Suppressor macrophage treated with lipopolysaccharide for 1 hour (primary cell): ENCODE measurements at places on chromosomes 5 and 9.
A peak's percentile ranks its signal among the peaks of the same experiment; 100 is the strongest.

DNA sequence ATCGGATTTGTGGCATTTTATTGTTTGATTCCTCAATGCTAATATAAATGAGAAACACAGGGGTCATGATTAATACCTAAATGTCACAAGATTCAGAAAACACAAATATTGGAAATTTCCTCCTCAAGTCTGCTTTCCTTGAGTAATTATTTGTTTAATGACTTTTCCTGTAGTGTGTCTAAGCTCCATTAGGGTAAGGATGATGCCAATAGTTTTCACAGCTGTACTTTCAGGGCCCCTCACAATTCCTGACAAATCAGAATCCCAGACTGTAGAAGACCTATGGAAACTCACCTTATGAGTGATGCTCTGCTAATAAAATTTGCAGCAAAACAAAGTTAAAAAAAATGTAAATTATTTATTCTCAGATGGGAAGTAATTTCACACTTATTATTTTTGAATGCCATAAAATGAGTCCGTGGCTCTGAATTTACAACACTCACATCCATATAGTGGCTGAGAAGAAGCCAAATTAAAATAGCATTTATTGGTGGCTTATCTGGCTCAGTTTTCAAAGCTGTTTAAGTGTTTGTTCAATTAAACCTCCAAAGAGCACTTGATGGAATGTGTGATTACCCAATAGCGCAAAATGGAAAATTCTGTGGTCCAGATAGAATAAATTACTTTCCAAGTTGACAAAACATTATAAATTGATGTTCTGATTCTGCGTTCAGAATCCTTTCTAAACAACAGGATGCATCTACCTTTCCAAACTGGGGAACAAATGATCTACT is 1.6 kb upstream of the SPINK14 start:
- no peak for DNase-seq

DNA sequence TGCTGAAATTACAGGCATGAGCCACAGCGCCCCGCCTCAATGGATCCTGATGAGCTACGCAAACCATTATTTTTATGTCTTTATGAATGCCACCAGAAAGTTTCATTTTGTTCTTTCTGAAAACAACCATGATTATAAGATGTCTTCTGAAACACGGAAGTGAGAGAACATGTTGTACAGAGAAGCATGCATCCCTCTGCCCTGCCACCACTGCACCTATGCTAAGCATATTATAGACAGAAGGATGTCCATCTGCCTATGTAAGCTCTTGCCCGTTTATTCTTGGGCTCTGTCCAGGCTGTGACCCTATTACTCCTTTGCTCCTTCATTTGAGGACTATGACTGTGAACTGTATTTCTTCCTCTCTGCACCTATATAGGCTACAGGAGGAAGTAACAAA is 74.3 kb downstream of the GRAMD2B start:
- DNase-seq = no peak

GRCh38 chr9:111161015-111161415 is 122.7 kb upstream of the LPAR1 start:
- DNase-seq = peak; percentile 78

DNA sequence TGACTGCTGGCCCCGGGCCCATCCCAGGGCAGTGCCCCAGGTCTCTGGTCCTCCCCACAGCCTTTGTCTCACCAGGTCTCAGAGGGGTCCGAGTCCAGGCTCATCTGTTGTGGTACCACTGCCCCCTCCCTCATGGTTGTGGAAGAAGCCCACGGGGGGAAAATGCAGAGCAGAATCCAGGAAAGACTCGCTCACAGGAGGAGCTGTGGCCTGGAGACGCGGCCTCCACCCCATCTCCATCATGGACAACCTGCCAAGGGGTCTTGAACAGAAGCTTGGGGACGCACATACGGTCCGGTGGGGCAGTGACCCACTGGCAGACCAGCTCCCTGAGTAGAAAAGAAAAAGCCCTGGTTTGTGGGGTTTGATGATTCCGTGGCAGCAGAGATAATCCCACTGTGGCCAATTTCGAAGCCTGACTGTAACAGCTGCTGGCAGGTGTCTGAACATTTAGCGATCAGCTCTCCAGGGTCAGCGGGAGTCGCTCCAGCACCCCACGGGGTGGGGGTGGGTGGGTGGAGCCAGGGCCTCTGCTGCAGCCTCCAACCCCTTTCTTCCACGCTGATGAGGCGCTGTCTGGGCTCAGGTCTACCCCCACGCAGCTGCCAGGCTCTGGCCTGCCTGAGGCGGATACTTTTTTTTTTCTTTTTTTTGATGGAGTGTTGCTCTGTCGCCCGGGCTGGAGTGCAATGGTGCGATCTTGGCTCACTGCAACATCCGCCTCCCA is 1.9 kb upstream of the GRIN1 start:
- no peak for DNase-seq

DNA sequence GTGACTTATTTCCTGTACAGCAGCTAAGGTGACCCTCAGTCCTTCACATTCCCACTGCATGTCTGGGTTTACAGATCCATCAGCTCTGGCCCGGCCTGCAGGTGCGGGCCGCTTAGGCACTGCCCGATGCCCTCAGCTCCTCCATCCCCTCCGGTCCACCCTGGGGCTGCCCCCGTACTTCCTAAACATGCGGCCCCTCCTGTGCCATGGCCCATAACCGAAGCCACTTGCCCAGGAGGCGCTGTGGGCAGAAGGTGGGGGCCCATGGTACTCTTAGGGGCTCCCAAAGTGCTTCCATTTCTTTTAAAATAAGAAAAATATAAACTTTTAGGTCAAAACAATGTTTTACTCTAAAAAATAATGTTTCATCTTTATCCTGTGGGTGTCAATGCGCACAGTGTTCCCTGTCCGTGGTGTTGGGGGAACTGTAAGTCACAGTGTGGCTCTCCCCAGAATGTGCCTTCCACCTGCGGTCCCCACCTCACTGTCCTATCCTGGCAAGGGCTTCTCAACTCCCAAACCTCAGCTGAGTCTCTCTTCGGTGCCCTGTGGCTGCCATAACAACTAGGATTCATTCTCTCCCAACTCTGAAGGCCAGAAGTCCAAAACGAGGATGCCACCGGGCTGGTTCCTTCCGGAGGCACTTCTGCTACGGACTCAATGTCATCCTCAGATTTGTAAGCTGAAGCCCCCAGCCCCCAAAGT is 132.7 kb upstream of the LPCAT1 start:
- DNase-seq = no peak

DNA sequence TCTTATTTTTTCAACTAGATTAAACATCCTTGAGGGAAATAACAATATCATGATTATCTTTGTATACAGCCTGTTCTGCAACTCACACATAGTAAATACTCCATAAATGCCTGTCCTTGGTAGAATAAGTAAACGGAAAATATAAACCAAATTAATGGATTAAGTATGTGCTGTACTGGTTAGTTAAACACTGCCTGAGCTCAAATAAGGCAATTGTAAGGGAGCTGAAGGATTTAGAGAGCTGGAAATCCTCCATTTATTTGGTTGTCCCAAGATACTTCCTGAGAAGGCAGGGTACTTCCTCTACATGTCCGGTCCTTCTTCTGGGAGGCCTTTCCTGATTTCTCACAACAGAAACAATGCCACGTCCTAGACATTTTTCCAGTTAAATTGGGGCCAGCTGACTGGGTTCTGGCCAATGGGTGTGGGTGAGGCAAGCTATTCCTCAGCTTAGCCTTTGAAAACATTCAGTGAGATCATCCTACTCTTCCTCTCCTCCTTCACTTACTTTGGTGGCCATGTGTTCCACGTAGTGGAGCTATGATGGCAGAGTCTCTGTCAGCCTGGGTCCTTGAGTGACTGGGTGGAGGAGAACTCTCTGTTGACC is 8.5 kb upstream of the C1QTNF3 start:
- DNase-seq = no peak

- peak; percentile 9 for DNase-seq
Measured at GRCh38 chr9:3804103-3804502, 278.3 kb upstream of the RFX3 start.

DNA sequence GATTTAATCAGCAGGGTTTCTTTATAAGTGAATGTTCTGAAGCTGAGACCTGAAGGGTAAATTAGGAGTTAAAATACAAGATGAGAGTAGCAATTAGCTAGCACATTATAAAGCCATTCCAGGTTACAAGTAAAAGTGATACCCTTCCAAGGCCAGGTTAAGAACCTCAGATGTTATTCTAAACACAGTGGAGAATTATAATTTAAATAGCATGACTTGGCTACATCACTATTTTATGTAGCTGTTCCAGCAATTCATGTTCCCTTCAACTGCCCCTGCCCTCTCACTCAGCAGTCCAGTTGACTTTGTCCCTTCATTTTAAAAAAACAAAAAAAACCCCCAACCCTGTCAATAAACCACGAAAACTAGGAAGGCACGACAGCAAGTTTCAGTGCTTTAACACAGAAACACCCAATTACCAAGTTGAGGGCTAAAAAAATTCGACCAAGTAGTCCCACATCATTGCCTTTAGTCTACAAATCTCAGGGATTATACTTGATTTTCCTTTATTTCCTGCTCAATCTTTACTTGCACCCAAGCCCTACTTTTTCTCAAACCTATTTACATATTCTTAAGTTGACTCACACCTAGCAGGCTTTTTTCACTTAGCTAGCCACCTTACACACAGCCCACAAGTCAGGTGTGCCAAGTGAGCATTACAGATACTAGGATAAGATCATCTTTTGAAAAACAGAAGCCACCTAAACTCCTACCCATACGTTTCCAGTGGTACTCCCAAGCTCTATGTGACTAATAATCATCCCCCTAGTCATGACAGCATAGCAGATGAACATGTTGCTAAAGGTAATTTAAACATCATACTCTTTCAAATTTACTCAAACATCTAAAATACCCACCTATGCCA is 3.4 kb downstream of the RPL37 start:
- DNase-seq = no peak

GRCh38 chr5:16538006-16538405 is 72.4 kb upstream of the ZNF622 start:
- no peak for DNase-seq

GRCh38 chr5:30501065-30501464 is 692.4 kb upstream of the CDH6 start:
- no peak for DNase-seq

DNA sequence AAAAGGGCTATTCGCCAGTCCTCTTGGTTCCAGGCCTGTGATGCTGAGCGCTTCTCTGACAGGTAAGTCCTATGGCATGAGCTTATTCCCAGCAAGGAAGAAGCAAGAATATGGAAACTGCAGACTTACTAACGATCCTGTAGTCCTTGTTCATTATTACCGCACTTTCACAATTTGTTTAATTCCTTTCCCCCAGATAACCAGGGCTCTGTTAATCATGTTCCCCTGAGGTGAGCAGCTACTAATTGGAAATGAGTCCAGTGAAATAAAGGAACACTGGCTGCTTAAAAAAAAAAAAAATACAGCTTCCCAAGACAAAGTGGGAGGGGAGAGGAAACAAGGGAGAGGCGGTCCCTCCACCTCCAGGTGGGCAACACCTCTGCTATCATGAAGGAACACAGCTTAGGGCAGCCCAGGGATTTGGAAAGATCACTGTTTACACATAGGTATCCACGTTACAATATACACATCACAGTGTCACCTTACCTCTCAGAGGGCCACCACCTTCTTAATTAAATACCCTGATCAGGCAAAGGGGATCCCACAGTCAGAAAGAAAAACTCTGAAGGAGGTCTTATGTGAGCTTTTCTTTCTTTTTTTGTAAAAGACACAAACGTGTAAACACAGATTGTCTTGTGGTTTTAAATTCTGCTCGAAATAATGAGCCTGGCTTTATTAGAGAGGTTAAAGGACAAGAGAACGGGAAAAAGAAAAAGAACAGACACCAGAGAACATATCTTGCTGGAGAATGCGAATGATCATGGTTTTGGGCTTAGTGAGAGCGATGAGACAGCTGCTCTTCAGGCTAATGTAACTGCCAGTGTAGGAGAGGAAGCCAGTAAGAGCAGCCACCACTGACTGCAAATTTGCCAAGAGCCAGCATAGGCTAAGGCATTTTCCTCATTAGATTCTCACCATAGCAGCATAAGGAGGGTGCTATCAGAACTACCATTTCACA is 258.6 kb downstream of the CRB2 start:
- no peak for DNase-seq

DNA sequence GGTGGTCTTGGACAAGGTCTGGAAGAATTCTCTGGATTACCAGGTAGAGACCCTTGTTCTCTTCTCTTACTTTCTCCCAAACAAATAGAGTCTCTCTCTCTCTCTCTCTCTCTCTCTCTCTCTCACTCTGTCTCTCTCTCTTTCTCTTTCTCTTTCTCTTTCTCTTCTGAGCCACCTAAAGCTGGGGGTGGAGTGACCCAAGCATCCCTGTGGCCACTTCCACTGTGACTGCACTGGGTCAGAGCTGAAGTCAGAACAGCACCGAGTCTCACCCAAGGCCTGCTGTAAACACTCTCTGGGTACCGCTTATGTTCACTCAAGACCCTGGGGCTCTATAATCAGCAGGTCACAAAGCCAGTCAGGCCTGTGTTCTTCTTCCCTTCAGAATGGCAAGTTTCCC is 513.7 kb downstream of the EBF1 start:
- DNase-seq = no peak

DNA sequence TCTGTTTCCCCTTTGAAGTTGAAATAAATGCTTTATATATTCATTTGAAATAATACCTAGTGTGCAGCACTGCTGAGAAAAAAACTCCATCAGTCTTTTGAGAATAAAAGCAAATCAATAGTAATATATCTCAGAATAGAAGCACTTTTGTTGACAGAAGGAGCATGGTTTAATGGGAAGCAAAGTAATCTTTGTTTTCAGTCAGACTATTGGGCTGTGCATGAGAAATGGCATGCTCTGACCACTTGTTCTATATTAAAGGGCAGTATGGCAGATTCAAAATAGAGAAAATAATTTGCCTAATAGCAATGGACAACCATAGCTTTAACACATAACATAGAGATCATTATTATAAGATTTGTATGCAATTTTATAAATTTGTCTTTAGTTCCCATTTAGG is 12.4 kb downstream of the CDH10 start:
- no peak for DNase-seq

GRCh38 chr9:137837345-137838278 is 40.0 kb upstream of the CACNA1B start:
- DNase-seq = no peak

DNA sequence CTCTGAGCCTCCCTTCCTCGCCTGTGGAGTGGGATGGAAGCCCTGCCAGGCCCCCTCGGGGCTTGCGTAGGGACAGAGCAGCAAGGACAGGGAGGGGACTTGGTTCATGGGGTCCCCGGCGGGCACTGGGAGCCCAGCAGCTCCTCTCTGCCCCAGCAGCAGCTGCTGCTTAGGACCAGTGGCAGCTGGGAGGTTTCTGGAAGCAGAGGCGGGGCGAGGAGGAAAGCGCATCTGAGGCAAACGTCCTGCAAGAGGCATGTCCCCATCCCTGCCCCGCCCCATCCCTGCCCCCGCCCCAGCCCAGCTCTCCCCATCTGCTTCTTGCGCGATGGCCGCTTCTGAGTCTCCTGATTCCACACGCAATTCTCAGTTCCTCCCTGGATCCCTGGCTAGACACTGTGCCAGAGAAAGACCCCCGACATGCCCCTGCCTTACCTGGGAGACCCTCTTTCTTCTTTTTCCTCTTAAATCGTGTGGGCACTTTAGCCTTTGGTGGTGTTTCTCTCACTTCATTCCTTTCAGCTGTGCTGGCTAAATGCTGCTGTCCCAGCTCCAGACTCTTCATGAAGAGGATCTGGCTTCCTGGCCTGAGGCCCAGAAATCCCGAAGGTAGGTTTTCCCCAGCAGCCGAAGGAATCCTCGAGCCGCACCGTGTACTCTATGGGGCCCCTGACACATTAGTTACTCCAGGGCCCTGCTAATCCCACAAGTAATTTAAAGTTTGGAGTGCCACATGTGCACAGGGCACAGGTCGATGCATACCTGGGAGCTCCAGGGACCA is 4.4 kb upstream of the OR2S2 start:
- DNase-seq = no peak

- no peak for DNase-seq
Measured at GRCh38 chr9:137112564-137113384, 1.8 kb downstream of the DPP7 start.
